ENCODE measurements at places on chromosomes 11 and 22. TPM values are rescaled to one million over a fixed set of nuclear protein-coding genes. Genes with fewer than 3 reads are reported as not detected.

DNA sequence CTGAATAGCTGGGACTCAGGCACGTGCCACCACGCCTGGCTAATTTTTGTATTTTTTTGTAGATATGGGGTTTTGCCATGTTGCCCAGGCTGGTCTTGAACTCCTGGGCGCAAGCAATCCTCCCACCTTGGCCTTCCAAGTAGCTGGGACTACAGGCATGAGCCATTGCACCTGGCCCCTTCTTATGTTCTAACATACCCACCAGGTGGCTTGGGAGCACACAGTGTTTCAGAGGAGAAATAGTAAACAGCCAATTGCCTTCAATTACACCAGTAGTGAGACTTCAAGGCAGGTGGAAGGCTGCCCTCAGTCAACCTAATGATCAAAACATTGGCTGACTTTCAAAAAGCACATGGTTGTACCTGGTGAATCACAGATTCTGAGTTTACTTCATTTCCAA lies 167.2 kb downstream of the SWAP70 start:
- no peak for DNase-seq

- DNase-seq, result no peak
Measured at GRCh38 chr11:9176550-9176949, 85.2 kb upstream of the SCUBE2 start.

DNA sequence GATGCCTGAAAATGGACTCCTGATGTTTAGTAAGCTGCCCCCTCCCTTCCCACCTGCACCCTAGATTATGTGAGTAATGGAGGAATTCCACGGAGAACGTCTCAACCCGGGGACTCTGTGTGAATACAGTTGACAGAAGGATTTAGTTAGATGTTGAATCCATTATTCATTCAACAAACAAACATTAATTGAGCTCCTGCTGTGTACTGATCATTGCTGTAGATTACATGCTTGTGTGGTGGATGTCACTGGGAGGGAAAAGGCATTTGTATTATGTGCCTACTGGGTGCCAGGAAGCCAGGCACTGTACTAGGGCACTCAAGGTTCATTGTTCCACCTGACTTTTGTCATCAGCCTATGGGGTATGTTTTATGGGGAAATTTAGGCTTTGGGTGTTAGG lies 22.9 kb upstream of the CRYBB3 start:
- no peak for DNase-seq

DNA sequence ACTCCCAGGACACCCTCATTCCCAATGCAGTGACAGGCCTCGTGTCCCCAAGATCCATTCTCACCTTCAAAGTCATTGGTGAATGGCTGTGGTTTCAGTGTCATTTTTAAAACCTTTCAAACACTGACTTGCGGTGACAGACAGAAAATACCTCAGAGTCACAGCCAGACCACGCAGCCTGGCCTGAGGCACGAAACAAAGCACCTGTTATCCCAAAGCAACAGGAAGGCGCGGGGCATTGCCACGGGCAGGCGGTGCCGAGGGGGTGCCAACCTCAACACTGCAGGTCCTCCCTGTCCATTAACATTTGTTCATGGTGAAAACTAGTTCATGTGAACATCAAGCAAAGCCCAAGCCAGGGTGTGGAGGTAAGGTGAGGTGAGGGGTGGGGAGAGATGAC lies 38.2 kb downstream of the RPUSD4 start:
- DNase-seq, result no peak

GRCh38 chr22:48740731-48741405 lies 1086.8 kb downstream of the BRD1 start:
- no peak for DNase-seq

GRCh38 chr11:125426818-125427528 lies 69.1 kb downstream of the FEZ1 start:
- no peak for DNase-seq

DNA sequence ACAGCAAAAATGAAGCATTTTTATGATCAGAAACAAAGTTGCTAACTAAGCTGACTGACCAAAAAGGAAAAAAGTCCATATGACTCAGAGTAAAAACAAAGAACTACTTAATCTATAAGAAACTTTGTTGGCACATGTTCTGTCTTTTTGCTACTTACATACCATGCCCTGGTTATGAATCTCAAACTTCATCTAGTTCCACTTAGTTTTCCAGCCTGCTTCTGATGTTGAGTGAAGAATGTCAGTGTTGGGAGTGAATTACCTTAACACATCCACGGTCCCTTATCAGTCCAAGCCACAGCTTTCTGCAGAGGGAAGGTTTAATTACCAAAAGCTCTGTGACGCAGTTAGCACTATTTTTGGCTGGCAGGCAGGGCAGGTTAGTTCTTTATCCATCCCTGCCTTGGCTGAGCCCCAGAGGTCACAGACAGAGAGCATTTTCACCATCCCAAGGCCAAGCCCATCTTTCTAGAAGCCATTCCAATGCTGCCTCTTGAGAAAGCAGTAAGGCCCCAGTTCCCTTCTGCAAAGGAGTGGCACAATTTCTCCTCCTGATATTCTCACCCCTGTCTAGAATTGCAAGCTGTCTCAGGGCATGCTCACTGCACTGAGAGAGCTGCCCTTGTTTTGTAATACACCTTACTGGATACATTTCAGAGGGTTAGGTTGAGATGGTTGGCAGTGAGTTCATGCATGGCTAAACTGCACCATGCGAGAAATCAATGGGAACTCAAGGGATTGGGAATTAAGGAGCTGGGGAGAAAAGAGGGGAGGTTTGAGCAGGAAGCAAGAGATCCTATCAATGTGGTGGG lies 67.1 kb downstream of the SLC1A2 start:
- DNase-seq, result no peak

- DNase-seq, result peak; percentile 43
Measured at GRCh38 chr11:34855021-34855753, 61.0 kb downstream of the APIP start.

GRCh38 chr22:44108806-44109385 lies 71.8 kb upstream of the PARVG start:
- no peak for DNase-seq

The TEAD1 gene
- total RNA-seq, result 102 TPM

The PDGFB gene
- 12.4 TPM for total RNA-seq

The SCGB1A1 gene
- not detected for total RNA-seq
